AG04449 (cell line): ENCODE measurements at places on chromosomes 7 and 10.

DNA sequence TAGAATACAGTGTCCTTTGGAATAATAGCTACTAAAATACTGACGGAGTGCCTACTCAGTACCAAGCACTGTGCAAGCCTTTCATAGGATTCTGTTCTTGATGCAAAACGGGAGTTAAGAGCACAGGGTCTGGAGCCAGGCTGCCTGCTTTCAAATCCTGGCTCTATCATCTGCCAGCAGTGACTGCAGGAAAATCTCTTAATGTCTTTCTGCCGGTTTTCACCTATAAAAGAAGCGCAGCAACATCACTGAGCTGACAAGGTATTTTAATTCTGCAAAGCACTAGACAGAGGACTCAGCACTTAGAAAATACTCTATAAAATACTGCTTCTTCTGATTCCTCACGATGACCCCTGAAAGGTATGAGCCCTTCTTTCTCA is 659 bp downstream of the FIGNL1 start:
- DNase-seq, result no peak

GRCh38 chr10:117005527-117006055 is 604 bp upstream of the SHTN1 start:
- no peak for DNase-seq

GRCh38 chr10:124560377-124561105 is 98.9 kb downstream of the LHPP start:
- peak; percentile 49 for DNase-seq

DNA sequence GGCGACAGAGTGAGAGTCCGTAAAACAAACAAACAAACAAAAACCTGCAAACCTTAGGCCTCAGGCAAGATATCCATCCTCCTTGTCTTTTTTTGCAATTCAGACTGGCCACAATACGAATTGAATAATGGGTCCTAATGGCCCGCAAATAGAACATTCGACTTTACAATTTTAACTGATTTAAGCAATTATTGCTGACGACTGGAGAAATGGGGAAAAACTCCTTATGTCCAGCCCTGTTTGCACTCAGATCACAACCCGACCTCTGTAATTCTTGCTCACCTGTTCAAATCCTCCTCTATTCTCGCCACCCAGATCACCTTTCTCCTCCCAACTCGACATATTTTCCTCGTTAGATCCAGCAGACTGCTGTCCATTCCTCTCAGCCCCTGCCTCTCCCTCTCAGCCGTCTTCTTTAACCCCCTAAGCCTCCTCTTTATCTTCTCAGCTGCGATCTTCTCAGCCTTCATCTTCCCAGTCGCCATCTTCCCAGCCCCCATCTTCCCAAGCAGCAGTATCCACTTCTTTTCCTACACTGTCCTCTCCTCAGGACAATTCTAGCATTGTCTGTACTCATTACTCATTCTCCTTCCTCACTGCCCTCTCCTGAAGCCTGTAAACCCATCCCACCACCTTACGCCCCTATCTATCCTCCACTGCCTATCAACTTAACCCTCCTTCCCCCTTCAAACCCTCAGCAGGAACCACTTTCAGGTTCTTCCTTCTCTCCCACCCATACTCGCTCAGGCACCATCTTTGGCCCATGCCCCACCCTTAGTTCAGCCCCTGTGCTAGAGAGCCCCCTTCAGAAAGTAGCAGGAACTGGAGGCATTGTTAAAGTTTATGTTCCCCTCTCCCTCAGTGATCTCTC is 61.8 kb downstream of the LRRC17 start:
- no peak for DNase-seq

DNA sequence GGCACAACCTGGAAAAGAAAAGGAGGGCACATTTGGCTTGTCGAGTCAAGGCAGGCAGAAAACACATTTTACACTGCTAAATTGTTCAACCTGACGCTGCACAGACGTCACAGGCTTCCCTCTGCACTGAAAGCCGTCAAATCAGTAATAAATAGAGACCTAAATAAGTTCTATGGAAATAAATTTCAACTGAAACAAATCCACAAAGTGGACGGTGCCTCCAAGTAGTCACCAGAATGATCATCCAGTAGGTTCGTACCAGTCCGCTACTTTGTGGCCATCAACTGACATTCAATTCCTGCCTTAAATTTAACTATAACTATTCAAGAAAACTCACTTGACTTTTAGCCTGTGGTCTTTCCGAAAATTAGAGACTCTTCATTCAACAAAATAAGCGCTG is 49.0 kb downstream of the NPVF start:
- DNase-seq, result no peak

- DNase-seq, result no peak
Observed at GRCh38 chr10:26931223-26931622, 70.5 kb upstream of the ABI1 start.
